ENCODE measurements at places on chromosomes 5 and 9.

- DNase-seq: no peak
Measured at GRCh38 chr5:148858547-148858946, 32.1 kb downstream of the ADRB2 start.

- DNase-seq: no peak
Measured at GRCh38 chr5:87877495-87877894, 391.1 kb downstream of the TMEM161B start.

- no peak for DNase-seq
Measured at GRCh38 chr9:124793015-124793541, 16.1 kb downstream of the OLFML2A start.

GRCh38 chr9:35489313-35490154, at the start of gene RUSC2:
TSS of gene RUSC2 (plus strand) at chr9:35490111. CDS start at chr9:35546522, 56,411 bp downstream.
- peak; percentile 94 for DNase-seq

GRCh38 chr5:10293907-10294662, 13.6 kb downstream of the CMBL start:
- no peak for DNase-seq

GRCh38 chr5:133397348-133397747, 215.0 kb downstream of the FSTL4 start:
- DNase-seq: no peak

DNA sequence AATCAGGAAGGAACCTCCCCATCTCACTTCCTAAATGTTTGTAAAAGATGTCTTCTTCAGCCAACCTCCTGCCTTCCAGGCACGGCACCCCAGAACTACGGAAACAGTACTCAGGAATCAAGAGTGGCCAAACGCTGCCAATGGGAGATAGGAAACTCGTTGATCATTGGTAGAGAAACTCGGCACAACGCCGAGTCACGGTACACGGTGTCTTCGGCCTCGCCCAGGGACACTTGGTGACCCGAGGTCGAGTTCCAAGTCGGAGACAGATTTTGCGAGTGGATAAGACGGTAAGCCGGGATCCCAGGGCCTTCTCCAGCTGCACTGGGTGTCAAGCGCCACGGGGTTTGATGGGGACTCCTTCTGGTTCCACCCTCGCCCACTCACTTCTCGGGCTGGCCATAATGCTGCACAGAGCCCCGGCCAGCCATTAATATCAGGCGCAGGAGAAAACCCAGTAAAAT, 343 bp downstream of the KIAA0825 start:
- DNase-seq: no peak

- no peak for DNase-seq
Measured at GRCh38 chr5:6471252-6471651, 22.6 kb downstream of the UBE2QL1 start.

- DNase-seq: no peak
Measured at GRCh38 chr9:119337573-119337972, 31.7 kb downstream of the BRINP1 start.

- no peak for DNase-seq
Measured at GRCh38 chr9:112015149-112015548, 118.5 kb downstream of the UGCG start.

- no peak for DNase-seq
Measured at GRCh38 chr5:60699288-60699608, 718 bp downstream of the DEPDC1B start.

DNA sequence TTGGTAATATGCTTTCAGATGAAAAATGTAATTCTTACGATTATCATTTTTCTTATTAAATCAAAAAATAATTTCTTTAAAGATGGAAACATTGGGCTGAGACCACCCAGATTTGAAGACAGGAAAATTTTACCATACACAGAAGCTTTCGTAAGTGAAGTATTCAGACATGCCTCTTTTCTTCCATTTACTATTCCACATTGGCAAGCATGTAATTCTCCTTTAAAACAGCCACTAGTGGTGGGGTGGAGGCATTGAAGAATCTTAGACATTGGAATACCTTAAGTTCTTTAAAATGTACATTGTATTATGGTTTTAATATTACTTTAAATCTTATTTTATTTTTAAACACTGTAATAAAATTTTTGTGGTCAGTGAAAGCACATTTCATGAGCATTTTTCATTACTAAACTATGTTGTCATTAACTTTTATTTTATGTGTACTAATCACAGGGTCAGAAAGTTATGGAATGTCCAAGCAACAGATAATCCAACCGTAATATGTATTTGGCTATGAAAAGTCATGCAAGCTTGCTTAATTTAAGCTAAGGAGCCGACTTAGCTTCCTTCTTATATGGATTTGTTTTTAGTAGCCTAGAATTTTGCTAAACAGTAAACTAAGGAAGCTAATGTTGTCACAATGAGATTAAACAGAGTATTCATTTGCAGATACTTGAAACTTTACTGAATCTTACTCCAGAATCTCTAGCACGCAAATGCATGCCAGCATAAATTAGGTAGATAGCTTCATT, 97.4 kb upstream of the ALDH1A1 start:
- no peak for DNase-seq

- no peak for DNase-seq
Measured at GRCh38 chr5:32144378-32145207, 29.5 kb downstream of the GOLPH3 start.

GRCh38 chr9:133207021-133207531, 2.0 kb downstream of the OBP2B start:
- DNase-seq: no peak

DNA sequence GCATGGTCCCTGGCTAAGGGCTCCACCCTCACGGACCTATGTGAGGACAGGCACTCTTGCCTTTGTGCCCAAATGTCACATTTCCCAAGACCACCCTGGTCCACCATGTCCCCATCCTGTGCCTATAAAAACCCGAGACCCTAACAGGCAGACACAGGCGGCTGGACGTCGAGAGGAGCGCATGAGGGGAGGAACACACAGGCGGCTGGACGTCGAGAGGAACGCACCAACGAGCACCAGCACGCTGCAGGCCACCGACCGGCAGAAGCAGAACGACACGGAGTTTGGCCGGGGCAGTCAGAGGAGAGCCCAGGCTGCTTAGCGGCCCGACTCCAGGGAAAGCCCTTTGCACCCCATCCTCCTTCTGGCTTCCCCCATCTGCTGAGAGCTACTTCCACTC, 119.9 kb downstream of the ADAMTS2 start:
- no peak for DNase-seq

DNA sequence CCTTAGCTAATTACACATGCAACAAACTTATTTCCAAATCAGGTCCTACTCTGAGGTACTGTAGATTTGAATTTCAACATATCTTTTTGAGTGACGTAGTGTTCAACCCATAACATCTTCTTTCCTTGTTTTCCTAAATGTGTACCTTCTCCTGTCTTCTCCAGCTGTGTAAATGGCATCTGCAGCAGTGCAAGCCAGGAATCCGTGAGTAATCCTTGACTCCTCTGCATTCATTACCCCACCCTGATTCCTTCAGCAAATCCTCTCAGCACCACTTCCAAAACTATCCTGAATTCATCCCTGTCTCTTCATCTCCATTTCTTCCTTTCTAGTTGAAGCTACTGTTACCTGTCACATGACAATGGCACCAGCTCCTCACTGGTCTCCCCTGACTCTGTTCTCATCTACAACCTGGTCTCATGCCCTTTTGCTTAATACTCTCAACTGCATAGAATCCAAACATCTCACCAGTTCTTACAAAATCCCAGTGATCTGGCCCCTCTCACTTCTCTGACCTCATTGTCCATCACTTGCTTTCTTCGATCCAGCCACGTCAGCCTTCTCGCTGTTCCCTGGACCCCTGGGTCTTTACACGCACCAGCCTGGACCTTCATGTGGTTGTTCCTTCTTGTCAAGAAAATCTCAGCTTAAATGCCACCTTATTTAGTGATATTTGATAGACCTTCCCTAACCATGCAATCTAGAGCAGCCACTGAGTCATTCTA, 14.6 kb upstream of the TRAF1 start:
- DNase-seq: no peak

DNA sequence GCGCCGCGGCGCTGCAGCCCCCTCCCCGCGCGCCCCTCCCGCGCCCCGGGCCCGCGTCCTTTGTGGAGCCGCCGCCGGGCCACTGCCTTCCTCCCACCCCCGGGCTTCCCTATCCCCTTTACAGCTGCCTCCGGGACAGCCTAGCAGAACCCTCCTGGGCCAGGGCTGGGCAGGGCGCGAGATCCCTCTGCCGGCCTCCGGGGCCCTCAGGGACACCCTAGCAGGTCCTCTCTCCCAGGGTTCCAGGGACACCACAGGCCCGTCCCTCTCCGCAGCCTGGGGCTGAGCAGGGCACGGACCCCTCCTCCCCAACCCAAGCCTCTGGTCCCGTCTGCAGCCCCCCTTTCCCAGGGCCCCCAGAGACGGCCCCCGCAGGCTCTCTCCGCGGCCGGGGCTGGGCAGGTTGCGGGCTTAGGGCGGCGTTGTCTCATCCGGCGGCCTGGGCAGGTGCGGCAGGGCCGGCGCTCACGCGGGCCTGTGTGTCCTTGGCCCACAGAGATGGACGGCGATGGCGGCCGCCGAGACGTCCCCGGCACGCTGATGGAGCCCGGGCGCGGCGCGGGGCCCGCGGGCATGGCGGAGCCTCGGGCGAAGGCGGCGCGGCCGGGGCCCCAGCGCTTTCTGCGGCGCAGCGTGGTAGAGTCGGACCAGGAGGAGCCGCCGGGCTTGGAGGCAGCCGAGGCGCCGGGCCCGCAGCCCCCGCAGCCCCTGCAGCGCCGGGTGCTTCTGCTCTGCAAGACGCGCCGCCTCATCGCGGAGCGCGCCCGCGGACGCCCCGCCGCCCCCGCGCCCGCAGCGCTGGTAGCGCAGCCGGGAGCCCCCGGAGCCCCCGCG, 710 bp downstream of the WNK2 start:
- DNase-seq: peak; percentile 59

GRCh38 chr5:163756170-163756569, 250.8 kb downstream of the MAT2B start:
- no peak for DNase-seq

GRCh38 chr9:80547613-80548012, 975.8 kb downstream of the TLE4 start:
- DNase-seq: no peak

DNA sequence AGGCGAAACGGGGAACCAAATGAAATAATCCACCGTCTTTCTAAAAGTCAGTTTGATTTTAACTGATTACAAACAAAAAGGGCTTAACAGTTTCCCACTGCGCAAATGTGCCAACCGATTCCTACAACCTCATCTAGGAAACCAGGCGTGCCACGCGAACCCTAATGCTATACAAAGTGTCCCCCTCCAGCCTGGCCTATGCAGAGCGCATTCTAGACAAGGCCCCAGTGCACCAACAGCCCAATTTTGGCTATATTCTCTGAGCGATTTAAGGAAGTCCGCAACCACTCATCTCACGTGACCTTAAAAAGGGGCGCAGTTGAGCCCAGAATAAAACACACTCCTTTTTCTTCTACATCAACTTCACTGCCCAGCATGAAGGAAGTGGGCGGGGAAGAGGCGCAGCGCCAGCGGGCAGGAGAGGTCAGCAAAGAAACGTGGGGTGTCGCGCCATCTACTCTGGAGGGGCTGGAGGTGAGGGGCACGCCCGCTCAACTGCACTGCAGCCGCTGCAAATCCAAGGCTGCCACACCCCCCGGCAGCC, 779 bp downstream of the FAM13B start:
- DNase-seq: no peak

DNA sequence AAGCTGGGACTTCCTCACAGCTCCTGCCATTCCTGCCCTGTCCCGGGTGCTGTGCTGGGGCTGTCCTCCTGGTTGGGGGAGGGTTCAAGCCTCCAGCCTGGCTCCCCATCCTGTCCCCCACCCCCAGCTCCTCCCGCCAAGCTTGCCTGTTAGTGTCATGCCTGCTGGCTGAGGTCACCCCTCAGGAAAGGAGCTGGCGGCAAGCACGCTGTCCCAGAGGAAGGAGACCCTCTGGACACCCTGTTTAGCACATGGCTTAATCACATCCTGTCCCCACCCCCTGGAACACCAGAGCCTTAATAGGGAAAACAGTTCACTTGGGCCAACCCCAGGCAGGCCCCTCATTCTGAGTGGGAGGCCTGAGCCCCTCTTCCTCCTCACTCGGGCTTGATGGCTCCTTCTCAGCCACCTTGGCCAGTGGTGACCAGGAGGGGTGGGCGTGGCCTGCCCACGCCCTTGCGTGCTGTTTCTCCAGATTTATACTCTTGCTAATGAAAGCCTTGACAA, 9.2 kb upstream of the PHYHD1 start:
- DNase-seq: no peak
